GM03348 (cell line): ENCODE measurements at places on chromosomes 1 and 21.

DNA sequence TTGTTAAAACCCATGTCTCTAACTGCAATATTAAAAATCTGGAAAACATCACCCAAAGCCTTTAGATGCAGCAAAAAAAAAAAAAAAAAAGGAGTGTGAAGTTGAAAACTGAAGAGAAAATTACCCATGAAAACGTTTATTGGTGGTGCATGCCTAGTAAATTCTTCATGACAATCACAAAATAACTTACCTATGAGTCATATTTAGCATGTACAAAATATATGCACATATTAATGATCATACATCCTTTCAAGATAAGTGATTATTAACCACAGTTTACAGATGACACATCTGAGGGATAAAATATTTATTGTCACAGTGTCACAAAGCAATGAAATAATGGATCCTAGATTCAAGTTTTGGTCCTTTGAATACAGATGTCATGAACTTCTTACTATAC is 505.2 kb upstream of the NR5A2 start:
- no peak for DNase-seq

GRCh38 chr1:207333009-207333600 is 11.6 kb downstream of the CD55 start:
- no peak for DNase-seq

GRCh38 chr21:35359076-35359475 is 310.0 kb upstream of the RUNX1 start:
- DNase-seq, result no peak

DNA sequence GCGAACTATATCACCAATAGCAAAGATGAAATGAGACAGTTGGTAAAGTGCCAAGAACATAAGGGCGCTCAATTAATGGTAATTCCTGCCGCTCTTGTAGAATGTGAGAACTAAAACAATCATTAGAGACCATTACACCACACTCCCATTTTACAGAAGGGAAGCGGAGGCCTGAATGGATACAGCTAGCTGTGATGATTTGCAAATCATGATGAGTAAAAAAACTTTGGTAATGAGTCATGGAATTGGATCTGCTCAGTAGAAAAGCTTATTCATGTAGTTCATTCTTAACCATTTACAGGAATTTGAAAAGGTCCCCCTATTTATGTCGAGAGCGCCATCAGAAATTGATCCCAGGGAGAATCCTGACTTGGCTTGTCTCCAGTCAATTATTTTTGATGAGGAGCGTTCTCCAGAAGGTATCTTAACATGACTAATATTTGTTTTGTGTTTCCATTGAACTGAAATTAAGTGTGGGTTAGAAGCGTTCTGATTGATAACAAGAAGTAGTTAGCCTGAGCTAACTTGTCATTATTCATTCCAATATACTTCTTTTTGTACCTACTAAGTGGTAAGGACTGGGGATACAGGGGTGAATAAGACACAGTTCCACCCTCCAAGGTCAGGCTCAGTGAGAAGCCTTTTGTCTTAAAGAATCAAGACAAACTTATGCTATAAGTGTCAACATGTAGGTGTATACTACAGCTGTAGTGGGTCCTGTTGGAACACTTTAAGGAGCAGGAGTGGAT is 812 bp downstream of the TTC4 start:
- DNase-seq, result peak; percentile 62

- DNase-seq, result no peak
Measured at GRCh38 chr1:94595658-94596057, 54.1 kb upstream of the F3 start.

GRCh38 chr1:186235696-186236095 is 139.4 kb downstream of the TPR start:
- DNase-seq, result no peak

DNA sequence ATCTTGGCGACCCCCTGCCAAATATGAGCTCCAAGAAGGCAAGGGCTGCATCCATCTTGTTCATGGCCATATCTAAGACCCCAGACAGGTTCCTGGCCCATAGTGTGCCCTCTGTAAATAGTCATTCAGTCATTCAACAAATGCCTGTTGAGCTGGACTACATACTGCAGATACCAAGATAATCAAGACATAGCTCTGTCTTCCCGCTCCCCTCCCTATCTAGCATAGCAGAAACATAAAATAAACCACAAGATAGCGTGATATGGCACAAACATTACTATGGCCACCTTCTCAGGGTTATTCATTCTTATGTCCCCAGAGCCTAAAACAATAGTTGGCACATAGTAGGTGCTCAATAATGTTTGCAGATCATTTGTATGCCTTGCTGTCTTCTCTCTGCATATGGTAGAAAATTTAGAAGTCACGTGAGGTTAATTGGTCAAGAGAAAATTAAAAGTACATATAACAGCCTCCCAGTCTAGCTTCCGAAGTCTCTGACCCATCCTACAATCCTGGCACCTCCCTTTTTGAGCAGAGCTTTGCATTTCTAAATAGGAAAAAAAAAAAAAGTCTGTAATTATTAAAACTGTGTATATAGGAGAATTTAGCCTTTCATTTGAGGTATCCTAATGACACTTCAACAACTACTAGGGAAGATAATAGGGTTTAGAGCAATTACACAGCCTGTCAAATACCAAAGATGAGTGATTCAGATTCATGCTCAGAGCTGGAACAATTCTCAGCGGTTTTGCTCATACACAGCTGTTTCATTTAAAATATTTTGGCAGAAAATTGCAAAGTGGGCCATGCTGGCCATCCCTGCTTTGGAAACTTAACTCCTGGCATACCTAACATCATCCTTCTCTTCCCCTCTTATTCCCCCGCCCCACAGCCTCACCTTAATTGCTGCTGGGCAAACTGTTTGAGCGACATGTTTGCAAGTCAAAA is 219.0 kb downstream of the KAZN start:
- DNase-seq, result peak; percentile 33

DNA sequence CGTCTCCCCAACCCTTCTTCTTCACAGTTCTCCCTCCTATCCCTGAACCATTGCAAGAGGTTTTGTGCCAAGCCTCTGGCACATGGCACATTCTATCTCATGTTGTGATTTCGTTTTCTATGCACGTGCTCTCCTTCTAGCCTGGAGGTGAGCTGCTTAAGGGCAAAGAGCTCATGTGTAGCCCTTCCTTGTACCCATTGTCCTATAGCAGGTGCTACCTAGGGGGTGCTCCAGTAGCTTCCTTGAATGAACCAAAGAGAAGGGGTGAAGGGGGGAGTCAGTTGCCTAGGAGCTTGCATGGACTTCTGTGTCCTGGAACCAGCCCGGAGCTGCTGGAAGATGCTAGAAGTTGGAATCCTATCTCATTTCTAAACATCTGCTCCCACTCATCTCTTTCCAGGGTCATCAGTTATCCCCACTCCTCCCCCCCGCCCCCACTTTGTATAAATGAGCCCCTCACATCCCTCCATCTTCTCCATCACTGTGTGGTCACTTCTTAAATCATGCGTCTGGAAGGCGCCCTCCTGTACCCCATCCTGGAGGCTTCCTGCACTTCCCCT is 535 bp upstream of the DISC1 start:
- no peak for DNase-seq

GRCh38 chr21:29306920-29307319 is 8.2 kb downstream of the BACH1 start:
- no peak for DNase-seq

GRCh38 chr21:45830221-45830640 is 151.3 kb upstream of the COL6A1 start:
- DNase-seq, result no peak
